ENCODE measurements at places on chromosomes 3 and 15.

GRCh38 chr15:40755812-40756208 is 756 bp upstream of the RMDN3 start:
- DNase-seq: no peak

DNA sequence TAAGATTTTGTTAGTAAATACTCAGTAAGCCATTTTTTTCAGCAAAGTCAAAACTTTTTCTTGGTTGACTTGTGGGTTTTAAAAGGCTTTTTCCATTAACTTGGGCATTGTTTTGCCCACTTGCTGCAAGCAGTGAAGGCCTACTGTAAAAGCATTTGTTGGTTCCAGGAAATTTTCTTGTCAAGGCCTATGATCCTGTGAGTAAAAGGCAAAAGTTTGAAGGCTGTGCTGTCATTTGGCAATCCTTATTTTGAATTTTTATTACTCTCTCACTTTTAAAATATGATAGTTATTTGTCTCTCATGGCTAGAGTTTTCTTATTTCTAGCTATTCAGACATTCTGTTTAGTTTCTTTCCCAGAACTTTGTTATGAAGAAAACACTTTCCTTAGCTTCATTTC is 13.0 kb downstream of the P2RY12 start:
- no peak for DNase-seq

DNA sequence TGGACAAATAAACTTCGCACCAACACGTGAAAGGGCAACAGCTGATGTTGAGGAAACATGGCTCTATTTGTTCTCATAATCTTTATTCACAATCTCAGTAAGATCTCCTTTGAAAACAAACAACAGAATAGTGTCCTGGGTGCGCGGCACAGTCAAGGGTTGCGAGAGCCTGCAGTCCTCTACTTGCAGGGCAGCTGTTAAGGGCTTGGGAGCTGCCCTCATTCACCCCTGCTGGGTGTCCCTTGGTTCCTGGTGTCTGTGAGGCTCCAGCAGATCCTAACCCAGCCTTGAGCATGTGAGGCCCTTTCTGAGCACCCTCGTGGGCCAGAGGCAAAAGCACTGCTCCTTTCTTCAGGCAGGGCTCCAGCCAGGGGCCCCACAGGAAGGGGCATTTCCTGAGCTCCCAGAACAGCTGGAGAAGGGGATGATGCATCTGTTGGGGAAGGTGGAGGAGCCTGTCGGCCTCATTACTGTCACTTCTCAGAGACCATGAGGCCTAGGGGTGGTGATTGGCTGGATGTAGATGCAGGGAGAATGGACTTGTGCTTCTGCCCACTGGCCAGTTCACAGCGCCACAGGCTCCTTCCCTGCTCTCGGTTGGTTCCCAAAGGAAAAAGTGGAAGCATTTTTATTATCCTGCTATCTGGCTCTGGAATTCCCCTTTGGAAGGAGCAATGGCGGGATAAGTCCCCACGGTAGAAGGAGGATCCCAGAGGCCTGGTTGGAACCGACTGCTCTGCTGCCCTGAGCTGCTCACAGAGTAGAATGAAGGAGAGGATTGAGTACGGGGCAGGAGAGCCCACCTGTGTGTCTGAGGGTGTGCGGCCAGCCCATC is 51.9 kb upstream of the KLF13 start:
- no peak for DNase-seq

- no peak for DNase-seq
Measured at GRCh38 chr15:72063186-72063585, 54.8 kb downstream of the MYO9A start.

- DNase-seq: no peak
Measured at GRCh38 chr3:189573004-189573403, 58.2 kb upstream of the TP63 start.

GRCh38 chr3:5330152-5330810 is 142.8 kb downstream of the EDEM1 start:
- no peak for DNase-seq

GRCh38 chr3:188915127-188915526 is 256.6 kb upstream of the TPRG1 start:
- DNase-seq: no peak

DNA sequence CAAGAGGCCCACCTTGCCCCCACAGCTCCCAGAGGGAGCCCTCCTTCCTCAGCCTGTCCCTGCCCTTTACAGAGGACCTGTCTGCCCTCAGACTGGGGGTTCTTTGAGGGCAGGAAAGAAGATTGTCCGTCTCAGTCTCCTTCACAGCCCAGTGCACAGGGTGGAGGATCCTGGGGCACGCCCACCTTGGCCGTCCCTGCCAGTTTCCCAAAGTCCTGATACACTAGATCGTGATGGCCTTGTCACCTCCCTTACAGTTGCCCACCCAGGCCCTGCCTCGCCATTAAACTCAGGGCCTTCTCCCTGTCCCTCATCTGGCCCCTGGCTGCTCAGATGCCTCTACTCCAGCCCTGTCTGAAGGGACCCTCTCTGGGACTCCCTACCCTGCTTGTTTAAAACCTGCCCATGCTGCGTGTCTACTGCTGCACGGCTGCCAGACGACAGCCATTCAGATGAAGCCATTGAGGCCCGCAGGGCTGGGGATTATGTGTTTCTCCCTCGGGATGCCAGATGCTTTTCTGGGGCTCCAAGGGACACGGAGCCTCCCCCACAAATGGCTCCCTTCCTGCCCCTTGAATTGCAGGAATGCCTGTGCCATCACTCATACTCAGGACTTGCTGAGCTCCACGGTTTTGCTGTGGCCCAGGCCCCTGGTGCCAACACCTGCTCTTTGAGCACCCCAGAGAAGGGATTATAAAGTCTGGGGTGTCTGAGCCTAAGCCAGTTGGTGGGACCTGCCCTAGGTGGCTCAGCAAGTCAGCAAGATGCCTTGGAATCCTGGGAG is 27.8 kb downstream of the ACSBG1 start:
- DNase-seq: no peak

GRCh38 chr3:165191491-165191890 is 4.7 kb downstream of the SLITRK3 start:
- DNase-seq: no peak

- DNase-seq: no peak
Measured at GRCh38 chr3:144915202-144915601, 943.6 kb downstream of the DIPK2A start.

DNA sequence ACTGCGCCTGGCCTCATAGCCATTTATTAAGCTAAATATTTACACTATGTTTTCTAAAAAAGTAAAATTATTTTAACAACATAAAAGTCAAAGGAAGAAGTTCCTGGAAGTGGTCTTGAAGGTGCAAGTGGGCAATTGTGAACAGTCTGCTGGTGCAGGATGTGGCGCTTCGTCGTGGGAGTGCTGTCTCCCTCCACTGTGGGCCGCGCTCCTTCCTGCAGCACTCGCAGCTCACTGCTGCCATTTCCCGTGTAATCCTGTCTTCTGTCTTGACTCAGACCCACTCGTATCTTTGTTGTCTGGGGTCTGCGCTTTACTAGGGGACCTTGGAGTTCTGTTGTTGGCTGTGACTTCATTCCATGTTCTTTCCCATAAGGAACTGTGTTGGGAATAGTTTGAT is 56.3 kb downstream of the APBA2 start:
- no peak for DNase-seq

DNA sequence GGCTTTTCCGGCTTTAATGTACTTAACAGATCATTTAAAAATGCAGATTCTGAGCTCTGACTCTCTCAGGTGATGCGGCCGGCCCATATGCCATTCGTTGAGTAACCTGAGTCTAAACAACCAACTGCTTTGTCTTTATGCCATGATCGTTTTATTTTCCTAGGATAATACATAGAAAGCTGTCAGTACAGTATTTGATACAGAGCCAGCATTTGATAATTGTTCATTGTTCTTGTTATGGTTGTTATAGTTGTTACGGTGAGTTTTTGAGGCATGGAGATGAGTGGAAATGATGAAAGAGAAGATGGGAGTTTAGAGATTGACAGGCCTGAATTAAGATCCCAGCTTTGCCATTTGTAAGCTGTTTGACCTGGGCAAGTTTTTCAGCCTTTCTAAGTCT is 40.0 kb downstream of the TMEM45A start:
- DNase-seq: no peak

DNA sequence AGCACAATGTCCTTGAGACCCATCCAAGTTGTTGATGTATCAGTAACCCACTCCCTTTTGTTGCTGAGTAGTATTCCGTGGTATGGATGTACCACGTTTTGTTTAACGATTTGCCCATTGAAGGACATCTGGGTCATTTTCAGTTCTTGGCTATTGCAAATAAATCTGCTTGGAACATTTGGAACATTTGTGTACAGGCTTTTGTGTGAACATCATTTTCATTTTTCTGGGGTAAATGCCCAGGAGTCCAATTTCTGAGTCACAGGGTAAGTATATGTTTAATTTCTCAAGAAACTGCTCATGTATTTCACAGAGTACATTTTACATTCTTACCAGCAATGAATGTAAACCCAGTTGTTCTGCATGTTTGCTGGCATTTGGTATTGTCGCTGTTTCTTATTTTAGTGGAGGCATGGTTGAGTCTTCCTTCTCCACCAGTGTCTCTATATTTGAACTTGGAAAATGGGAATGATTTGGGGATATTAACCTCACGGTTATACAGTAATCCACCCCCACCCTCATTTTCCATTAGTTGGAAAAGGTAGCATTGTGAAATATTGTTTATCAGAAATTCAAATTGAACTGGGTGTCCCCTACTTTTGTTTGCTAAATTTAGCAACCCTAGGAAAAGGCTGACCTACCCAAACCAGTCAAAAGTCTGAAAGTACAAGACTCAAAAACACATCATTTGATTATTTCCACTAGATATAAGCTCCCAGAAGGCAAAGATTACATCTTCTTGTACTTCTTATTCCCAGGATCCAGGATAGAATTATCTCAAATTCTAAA is 30.8 kb downstream of the POMGNT2 start:
- DNase-seq: no peak

GRCh38 chr3:196215493-196216020 is 777 bp upstream of the SLC51A start:
- DNase-seq: no peak

- no peak for DNase-seq
Measured at GRCh38 chr3:68056556-68056955, 402.1 kb upstream of the SUCLG2 start.

GRCh38 chr3:43790060-43790459 is 99.3 kb downstream of the ABHD5 start:
- no peak for DNase-seq

GRCh38 chr3:179166561-179167201 is 18.5 kb downstream of the PIK3CA start:
- DNase-seq: no peak

- DNase-seq: no peak
Measured at GRCh38 chr3:112948346-112948838, 26.5 kb downstream of the CD200R1 start.

DNA sequence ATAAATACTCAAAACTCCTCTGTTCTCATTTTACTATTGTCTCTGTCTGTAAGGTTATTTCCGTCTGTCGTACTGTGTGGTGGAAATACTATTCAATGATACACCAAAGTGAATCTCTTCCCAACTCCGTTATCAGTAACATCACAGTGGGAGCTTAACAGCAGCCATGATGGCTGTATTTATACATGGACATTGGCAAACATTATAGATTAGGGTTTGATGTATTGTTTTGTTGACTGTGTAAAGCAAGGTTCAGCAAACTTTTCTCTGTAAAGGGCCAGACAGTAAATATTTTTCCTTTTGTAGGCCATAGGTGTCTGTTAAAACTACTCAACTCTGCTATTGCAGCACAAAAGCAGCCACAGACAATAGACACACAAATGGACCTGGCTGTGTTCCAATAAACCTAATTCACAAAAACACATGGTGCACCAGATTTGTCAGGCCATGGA is 23.2 kb downstream of the LIPC start:
- no peak for DNase-seq

DNA sequence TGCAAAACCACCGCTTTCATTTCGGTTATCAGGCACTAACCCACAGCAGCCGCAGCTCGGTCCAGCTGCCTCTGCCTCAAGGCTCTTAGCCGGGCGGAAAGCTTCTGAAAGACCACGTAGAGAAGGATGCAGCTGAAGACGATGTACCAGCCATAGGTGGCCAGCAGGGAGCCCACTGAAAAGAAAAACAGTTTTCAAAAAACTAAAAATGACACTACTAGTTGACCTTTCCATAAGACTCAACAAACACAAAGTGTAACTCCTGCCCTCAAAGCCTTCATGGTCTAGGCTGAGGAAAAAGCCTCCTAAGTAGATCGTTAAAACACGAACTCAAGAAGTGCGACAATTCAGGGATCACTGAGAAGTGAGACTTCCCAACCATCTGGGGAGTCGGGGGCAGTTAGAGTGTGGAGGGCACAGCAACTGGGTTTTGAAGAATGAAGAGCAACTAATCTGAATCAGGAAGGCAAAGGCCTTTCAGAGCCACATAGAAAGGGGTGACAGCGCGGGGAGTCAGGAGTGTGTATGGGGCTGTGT is 716 bp downstream of the SELENOS start:
- DNase-seq: no peak

- DNase-seq: no peak
Measured at GRCh38 chr3:160200353-160200752, 24.9 kb upstream of the C3orf80 start.

GRCh38 chr3:168476360-168476980 is 380.7 kb upstream of the GOLIM4 start:
- DNase-seq: no peak

- DNase-seq: no peak
Measured at GRCh38 chr15:91652610-91653207, 200.8 kb upstream of the SLCO3A1 start.

DNA sequence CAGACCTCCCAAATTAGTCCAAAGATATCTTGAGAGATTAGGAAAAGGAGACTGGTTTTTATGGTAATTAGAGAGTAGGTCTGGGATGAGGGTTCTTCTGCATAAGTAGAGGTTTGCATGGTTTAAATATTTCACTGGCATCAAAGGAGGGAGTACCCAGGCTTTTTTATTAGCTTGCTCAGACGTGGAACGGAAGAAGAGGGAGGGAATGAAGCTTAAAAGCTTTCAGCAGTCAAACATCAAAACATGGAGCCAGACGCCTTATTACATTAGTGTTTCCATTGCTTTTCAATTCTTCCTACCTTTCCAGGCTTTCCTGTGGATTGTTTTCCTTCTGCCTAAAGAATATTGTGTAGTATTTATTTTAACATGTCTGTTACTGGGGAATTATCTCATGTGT is 342.1 kb upstream of the SOX2 start:
- no peak for DNase-seq

GRCh38 chr3:133893683-133894352 is 1.9 kb downstream of the RAB6B start:
- DNase-seq: no peak

- DNase-seq: no peak
Measured at GRCh38 chr3:4508048-4508981, 15.2 kb downstream of the ITPR1 start.
